Bronchial smooth muscle cell (primary cell): ENCODE measurements at places on chromosomes 6 and 20. TPM values are rescaled to one million over a fixed set of nuclear protein-coding genes. Genes with fewer than 3 reads are reported as not detected.

FKBP1C gene
- total RNA-seq: 0.09 and 0.63 TPM in 2 replicates

EYA4 gene
- 13.1 and 37.7 TPM in 2 replicates for total RNA-seq

HLA-E gene
- 185 and 187 TPM in 2 replicates for total RNA-seq

RBM38 gene
- 3.3 and 5.2 TPM in 2 replicates for total RNA-seq

ATP6V1G2 gene
- 8.9 and 10.4 TPM in 2 replicates for total RNA-seq

MAVS gene
- total RNA-seq: 10.6 and 12.0 TPM in 2 replicates

RING1 gene
- total RNA-seq: 45.4 and 50.0 TPM in 2 replicates

SCUBE3 gene
- 2.4 and 2.8 TPM in 2 replicates for total RNA-seq

ADGRF5 gene
- under 0.01 TPM in 1 of 2 replicates, not detected in the other for total RNA-seq

HLA-DRA gene
- total RNA-seq: 0.17 and 0.95 TPM in 2 replicates

PKHD1 gene
- total RNA-seq: not detected in 2 replicates

OOEP gene
- total RNA-seq: not detected in 2 replicates

HMGN3 gene
- 19.5 and 41.1 TPM in 2 replicates for total RNA-seq

PDE10A gene
- 1.3 and 6.8 TPM in 2 replicates for total RNA-seq

ARMH2 gene
- total RNA-seq: not detected in 2 replicates

HCRTR2 gene
- not detected in 2 replicates for total RNA-seq

KIAA1755 gene
- total RNA-seq: 3.3 and 4.1 TPM in 2 replicates

SNX3 gene
- total RNA-seq: 157 and 178 TPM in 2 replicates

TAGAP gene
- total RNA-seq: not detected in 2 replicates

SFTA2 gene
- total RNA-seq: not detected in 2 replicates

CYP39A1 gene
- 0.79 and 2.2 TPM in 2 replicates for total RNA-seq

BCAS1 gene
- under 0.01 and 0.09 TPM in 2 replicates for total RNA-seq

NKAIN2 gene
- not detected in 2 replicates for total RNA-seq

ALDH5A1 gene
- total RNA-seq: 0.09 and 0.16 TPM in 2 replicates

KCNB1 gene
- under 0.01 and 0.17 TPM in 2 replicates for total RNA-seq

ISM1 gene
- total RNA-seq: under 0.01 and 0.09 TPM in 2 replicates

PHACTR2 gene
- total RNA-seq: 13.9 and 23.5 TPM in 2 replicates

KCNK5 gene
- not detected in 2 replicates for total RNA-seq

BHLHE23 gene
- total RNA-seq: not detected in 2 replicates

MUCL3 gene
- total RNA-seq: not detected in 2 replicates

LAMA2 gene
- total RNA-seq: 110 and 204 TPM in 2 replicates

TLDC2 gene
- 0.09 and 0.32 TPM in 2 replicates for total RNA-seq

MLN gene
- total RNA-seq: not detected in 2 replicates

POU5F1 gene
- not detected in 2 replicates for total RNA-seq

BPI gene
- total RNA-seq: 0.17 and 0.32 TPM in 2 replicates

PRL gene
- not detected in 2 replicates for total RNA-seq

TAAR6 gene
- not detected in 2 replicates for total RNA-seq

NKAPL gene
- total RNA-seq: 0.26 and 2.0 TPM in 2 replicates

CAGE1 gene
- under 0.01 and 0.09 TPM in 2 replicates for total RNA-seq

PXDC1 gene
- total RNA-seq: 22.2 and 24.9 TPM in 2 replicates

ACTL10 gene
- 1.1 and 1.9 TPM in 2 replicates for total RNA-seq

SSTR4 gene
- not detected in 2 replicates for total RNA-seq

TNNC2 gene
- total RNA-seq: 1.9 and 6.7 TPM in 2 replicates

TUBB2A gene
- total RNA-seq: 27.7 and 44.1 TPM in 2 replicates

ME1 gene
- total RNA-seq: 9.1 and 15.1 TPM in 2 replicates

LGSN gene
- total RNA-seq: under 0.01 TPM in 1 of 2 replicates, not detected in the other

TSPO2 gene
- total RNA-seq: not detected in 2 replicates

SLC17A4 gene
- total RNA-seq: not detected in 2 replicates

CFAP61 gene
- not detected in 2 replicates for total RNA-seq

NKX2-2 gene
- under 0.01 TPM in 1 of 2 replicates, not detected in the other for total RNA-seq

TPMT gene
- total RNA-seq: 11.5 and 14.7 TPM in 2 replicates

SLA2 gene
- total RNA-seq: not detected in 2 replicates

FILIP1 gene
- 0.16 and 0.52 TPM in 2 replicates for total RNA-seq

TNXB gene
- total RNA-seq: 10.6 and 39.2 TPM in 2 replicates

ANKRD66 gene
- not detected in 2 replicates for total RNA-seq

RIPPLY2 gene
- not detected in 2 replicates for total RNA-seq
